EL (cell line): ENCODE measurements at places on chromosomes 11 and 22.

GRCh38 chr22:33274214-33275072 lies 216.3 kb upstream of the SYN3 start:
- no peak for DNase-seq

- DNase-seq = no peak
Measured at GRCh38 chr11:87110443-87111131, 72.9 kb downstream of the TMEM135 start.

DNA sequence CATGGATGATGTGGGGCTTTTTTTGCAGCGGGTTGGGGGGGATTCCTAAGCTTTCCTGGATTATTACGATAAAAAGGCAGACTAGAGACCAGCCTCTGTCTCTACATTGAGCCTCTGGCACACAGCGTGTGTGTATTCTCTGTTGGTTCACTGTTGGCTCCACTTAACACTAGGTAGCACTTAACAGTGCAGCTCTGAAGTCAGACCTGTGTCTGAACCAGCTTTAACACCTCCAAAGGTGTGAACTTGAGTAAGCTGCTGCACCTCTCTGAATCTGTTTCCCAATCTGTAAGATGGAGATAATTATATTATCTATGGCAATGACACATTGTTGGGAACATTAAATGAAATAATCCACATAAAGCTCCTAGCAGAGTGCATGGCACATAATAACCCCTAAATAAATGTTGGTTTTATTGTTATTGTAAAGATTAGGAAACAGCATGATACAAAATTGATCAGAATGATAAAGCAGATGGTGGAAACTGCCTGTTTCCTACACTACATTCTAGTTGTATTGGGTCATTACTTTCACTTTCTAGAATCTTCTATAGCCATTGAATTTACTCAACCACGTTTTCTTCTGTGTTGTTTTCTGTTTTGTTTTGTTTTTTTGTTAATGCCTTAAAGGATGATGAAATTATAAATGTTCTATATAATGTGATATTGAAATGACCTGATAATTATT lies 108.4 kb downstream of the ARL14EP start:
- no peak for DNase-seq

- no peak for DNase-seq
Measured at GRCh38 chr11:35003658-35004057, 87.2 kb downstream of the PDHX start.

DNA sequence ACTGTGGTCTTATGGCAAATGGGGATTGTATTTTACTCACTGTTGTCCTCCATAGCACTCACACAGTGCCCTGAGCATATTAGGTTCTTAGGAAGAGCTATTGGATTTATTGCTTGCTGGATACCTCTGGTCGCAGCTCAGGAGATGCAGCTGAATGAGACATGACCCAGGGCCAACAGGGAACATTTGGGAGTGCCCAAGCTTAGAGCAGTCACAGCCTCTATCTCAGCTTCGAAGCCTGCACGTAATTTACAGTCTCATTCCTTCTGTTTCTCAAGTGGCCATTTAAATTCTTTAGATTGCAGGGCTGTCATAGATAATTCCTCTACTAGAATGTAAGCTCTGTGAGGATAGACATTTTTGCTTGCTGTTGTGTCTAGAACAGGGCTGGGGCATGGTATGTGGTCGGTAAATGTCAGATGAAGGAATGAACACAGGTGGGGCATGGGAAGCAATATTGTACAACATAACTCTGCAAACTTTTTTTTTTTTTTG lies 192.8 kb downstream of the GRIK4 start:
- no peak for DNase-seq

GRCh38 chr11:69449320-69450063 lies 32.0 kb upstream of the LINC01488 start:
- DNase-seq = peak; percentile 78

DNA sequence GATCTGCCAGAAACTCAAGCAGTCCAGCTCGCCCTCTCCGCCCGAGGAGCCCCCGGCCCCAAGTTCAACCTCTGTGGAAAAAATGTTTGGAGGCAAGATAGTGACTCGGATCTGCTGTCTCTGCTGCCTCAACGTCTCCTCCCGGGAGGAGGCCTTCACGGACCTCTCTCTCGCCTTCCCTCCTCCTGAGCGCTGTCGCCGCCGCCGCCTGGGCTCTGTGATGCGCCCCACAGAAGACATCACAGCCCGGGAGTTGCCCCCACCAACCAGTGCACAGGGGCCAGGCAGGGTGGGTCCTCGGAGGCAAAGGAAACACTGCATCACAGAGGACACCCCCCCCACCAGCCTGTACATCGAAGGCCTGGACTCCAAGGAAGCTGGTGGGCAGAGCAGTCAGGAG lies 20.8 kb downstream of the USP35 start:
- DNase-seq = no peak

DNA sequence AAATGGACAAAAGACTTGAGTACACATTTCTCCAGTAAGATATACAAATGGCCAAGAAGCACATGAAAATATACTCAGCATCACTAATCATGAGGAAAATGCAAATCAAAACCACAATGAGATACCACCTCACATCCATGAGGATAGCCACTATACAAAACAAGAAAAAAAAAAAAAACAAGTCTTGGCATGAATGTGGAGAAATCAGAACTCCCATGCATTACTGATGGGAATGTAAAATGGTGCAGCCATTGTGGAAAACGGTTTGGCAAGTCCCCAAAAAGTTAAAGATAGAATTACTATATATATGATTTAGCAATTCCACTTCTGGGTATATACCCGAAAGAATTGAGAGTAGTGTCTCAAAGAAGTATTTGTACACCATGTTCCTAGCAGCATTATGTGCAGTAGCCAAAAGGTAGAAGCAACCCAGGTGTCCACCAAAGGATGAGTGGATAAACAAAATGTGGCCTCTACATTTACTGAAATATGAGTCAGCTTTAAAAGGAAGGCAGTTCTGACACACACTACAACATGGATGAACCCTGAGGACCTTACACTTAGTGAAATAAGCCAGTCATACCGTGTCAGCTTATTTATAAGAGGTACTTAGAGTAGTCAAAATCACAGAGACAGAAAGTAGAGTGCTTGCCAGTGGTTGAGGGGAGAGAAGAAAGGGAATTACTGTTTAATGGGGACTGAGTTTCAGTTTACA lies 146.3 kb downstream of the WNT7B start:
- peak; percentile 61 for DNase-seq

DNA sequence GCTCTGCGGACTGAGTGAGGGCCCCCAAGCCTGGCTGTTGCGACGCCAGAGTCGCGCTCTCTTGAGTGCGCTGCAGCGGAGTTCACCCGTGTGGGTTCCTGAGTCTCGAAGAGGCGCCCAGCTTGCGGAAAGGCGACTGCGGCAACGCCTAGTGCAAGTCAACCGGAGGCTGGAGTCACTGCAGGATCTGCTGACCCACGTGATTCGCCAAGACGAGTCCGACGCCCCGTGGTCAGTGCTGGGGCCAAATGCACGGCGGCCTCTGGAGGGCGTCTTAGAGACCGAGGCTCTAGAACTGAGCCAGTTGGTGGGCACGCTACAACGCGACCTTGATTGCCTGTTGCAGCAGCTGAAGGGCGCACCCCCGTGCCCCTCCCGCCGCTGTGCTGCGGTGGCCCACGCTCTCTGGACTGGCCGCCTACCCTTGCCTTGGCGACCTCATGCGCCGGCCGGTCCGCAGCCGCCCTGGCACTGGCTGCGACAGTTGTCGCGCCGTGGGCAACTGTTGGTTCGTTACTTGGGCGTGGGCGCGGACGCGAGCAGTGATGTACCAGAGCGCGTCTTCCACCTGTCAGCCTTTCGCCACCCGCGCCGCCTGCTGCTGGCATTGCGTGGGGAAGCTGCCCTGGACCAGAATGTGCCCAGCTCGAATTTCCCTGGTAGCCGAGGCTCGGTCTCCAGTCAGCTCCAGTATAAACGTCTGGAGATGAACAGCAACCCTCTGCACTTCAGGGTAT lies 32.6 kb downstream of the RRP8 start:
- no peak for DNase-seq

GRCh38 chr11:39932966-39933365 lies 1526.5 kb downstream of the LRRC4C start:
- DNase-seq = no peak

GRCh38 chr22:30241576-30242371 lies 4.8 kb downstream of the LIF start:
- no peak for DNase-seq

- DNase-seq = no peak
Measured at GRCh38 chr22:45891471-45891995, 85.4 kb downstream of the WNT7B start.

- no peak for DNase-seq
Measured at GRCh38 chr11:95641495-95641894, 148.1 kb downstream of the FAM76B start.
